Bronchial epithelial cell (primary cell): ENCODE measurements at places on chromosomes 5 and 9. TPM values are rescaled to one million over a fixed set of nuclear protein-coding genes. Genes with fewer than 3 reads are reported as not detected.

The ACOT12 gene
- total RNA-seq, result not detected in 2 replicates

The MZB1 gene
- total RNA-seq, result 0.13 TPM in 1 of 2 replicates, not detected in the other

The SLCO4C1 gene
- under 0.01 and 0.38 TPM in 2 replicates for total RNA-seq

The MLANA gene
- not detected in 2 replicates for total RNA-seq

The ERAP2 gene
- total RNA-seq, result 10.9 and 26.6 TPM in 2 replicates

The PLPP7 gene
- not detected in 2 replicates for total RNA-seq

The LTC4S gene
- total RNA-seq, result 0.26 and 0.38 TPM in 2 replicates

The PCDHGB6 gene
- 0.53 and 1.5 TPM in 2 replicates for total RNA-seq

The RNF183 gene
- total RNA-seq, result 0.26 and 0.38 TPM in 2 replicates

The FOXD4L5 gene
- total RNA-seq, result under 0.01 and 0.13 TPM in 2 replicates

The CNOT6 gene
- 26.6 and 32.0 TPM in 2 replicates for total RNA-seq

The CDH9 gene
- not detected in 2 replicates for total RNA-seq

The SLC6A18 gene
- total RNA-seq, result not detected in 2 replicates
